Activated CD4-positive, alpha-beta T cell treated with anti-CD3 and anti-CD28 coated beads, Interleukin-2, amount 10 ng/mL, durations not matched to agents 7 days and 5 days (primary cell): ENCODE measurements at places on chromosomes 4 and X. TPM values are rescaled to one million over a fixed set of nuclear protein-coding genes. Genes with fewer than 3 reads are reported as not detected.

SPANXD gene
- not detected for total RNA-seq

ARX gene
- not detected for total RNA-seq

WFS1 gene
- total RNA-seq, result 1.7 TPM

JADE1 gene
- 39.4 TPM for total RNA-seq

ARHGAP24 gene
- total RNA-seq, result not detected

CTAG1B gene
- total RNA-seq, result not detected

RPA4 gene
- 0.50 TPM for total RNA-seq

TBC1D25 gene
- total RNA-seq, result 19.5 TPM

GYG2 gene
- not detected for total RNA-seq

IL13RA1 gene
- 0.04 TPM for total RNA-seq

DNAAF6 gene
- not detected for total RNA-seq

TSPAN5 gene
- 17.6 TPM for total RNA-seq

IL13RA2 gene
- not detected for total RNA-seq

MAGEC1 gene
- total RNA-seq, result not detected

REELD1 gene
- total RNA-seq, result 0.08 TPM

BTC gene
- not detected for total RNA-seq

LNX1 gene
- total RNA-seq, result not detected

SORCS2 gene
- total RNA-seq, result not detected

RNF175 gene
- total RNA-seq, result not detected

CEP44 gene
- total RNA-seq, result 21.7 TPM

DIPK2B gene
- not detected for total RNA-seq
